Astrocyte (in vitro differentiated cells and primary cell): ENCODE measurements at places on chromosomes 12 and 14. TPM values are rescaled to one million over a fixed set of nuclear protein-coding genes. Genes with fewer than 3 reads are reported as not detected.

BIN2 gene
- total RNA-seq, result not detected in 2 replicates

NTF3 gene
- 8.9 and 9.6 TPM in 2 replicates for total RNA-seq

KRT83 gene
- not detected in 2 replicates for total RNA-seq

NRL gene
- 0.48 and 0.70 TPM in 2 replicates for total RNA-seq

SLC48A1 gene
- 17.7 and 23.8 TPM in 2 replicates for total RNA-seq

POTEG gene
- total RNA-seq, result not detected in 2 replicates

AHSA1 gene
- 157 and 177 TPM in 2 replicates for total RNA-seq

APOF gene
- total RNA-seq, result not detected in 2 replicates

ASPG gene
- total RNA-seq, result 0.10 TPM in 1 of 2 replicates, not detected in the other

MYBPC1 gene
- total RNA-seq, result 0.31 TPM in 1 of 2 replicates, not detected in the other

CLEC2A gene
- 0.84 and 2.0 TPM in 2 replicates for total RNA-seq

DNA sequence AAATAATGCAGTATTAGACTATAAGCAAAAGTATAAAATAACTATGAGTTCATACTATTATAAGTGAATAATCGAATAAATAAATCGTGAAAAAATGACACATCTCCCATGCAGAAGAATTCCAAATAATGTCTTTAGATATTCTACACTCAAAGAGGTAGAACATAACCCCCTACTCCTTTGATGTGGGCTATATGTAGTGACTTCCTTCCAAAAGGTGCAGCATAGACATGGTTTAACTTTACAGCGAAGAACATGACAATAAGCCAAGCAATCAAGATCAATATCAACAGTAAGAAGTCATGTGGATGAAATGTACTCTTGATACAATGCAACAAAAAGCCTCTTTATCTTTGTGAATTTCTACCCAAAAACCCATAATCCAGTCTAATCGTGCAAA is 46.0 kb upstream of the HIF1A start:
- no peak for DNase-seq

DNA sequence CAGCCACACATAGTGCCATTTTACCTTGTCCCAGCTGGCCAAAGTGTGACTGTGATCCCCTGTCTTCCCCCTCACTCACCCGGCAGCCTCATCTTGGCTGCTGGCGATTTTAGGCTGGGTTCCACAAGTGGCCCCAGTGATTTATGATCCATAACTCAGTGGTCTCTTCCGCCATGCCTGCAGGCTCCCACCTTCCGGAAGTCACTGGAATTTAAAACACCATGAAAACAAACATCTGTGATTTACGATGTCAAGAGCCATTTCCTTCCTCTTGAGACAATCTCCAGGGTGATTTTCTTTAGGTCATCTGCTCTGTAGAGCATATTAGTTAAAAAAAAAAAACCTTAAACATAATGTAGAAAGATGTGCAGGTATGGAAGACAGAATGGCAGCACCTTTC is 282.3 kb downstream of the CACNA1C start:
- DNase-seq, result no peak

DNA sequence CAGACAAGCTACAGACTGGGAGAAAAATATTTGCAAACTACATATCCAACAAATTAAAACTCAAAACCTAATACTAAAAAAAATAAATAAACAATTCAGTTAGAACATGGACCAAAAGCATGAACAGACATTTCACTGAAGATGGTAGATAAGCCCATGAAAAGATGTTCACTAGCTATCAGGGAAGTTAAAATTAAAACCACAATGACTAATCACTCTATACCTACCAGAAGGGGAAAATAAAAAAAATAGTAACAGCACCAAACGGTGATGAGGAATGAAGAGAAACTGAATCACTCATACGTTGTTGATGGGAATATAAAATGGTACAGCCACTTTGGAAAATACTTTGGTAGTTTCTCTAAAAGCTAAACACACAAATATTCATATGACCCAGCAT is 31.1 kb upstream of the DHRS7 start:
- no peak for DNase-seq

- no peak for DNase-seq
Measured at GRCh38 chr12:91492648-91493047, 310.0 kb upstream of the DCN start.

DNA sequence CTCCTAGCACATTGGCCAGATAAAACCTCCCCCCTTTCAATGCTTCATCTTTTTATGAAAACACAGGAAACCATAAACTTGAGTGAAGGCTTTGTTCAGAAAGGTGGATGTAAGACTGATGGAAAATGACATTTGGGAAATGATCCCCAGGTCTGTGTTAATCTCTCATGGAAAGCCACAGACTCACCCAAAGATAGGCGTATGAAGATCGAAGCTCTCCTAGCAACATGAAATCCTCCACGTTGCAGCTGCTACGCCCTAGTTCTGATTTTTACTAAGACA is 63.4 kb upstream of the PTGR2 start:
- no peak for DNase-seq

DNA sequence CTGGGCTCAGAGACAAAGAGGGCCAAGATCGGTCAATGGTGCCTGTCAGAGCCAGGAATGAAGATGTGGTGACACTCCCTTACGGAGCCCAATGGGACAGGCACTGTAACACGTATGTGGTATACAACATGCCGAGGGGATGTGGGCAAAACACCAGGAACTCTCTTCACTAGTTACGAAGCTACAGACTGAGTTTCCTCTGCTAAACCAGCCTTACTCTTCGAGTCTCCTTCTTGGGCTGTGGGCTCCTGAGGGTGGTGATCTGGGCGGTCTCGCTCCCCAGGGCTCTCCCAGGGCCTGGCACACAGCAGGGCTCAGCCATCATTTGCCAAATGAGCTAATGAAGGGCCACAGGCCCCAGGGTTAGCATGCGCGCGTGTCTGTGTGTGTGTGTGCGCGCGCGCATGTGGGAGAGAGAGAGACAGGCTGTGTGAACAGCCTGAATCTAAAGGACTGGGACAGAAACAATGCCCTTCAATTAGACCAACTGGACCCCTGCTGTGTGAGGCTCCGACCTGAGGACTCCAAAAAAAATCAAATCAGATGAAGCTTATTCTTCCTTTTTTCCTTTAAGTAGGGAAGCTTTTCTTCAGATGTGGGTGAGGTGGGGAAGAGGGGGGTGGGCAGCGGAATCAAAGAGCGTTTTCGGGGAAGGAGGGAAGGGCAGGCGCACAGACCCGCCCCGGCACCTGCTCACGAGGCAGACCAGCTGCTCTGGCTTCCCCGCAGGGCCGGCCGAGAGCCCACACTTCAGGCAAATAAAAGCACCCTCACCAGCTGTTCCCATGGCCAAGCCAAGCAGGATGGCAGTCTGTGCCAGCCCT is 42.5 kb downstream of the CCDC88C start:
- no peak for DNase-seq

- no peak for DNase-seq
Measured at GRCh38 chr14:65686761-65687160, 274.2 kb downstream of the FUT8 start.

- peak; percentile 12 for DNase-seq
Measured at GRCh38 chr12:3777206-3777809, 24.4 kb upstream of the CRACR2A start.

- peak; percentile 76 for DNase-seq
Measured at GRCh38 chr14:49946320-49947141, 53.6 kb downstream of the ARF6 start.

- DNase-seq, result no peak
Measured at GRCh38 chr14:76736514-76736913, 24.8 kb upstream of the VASH1 start.

- no peak for DNase-seq
Measured at GRCh38 chr14:60485598-60486251, at the start of gene C14orf39. C14orf39 (minus strand) TSS chr14:60486063; CDS start chr14:60485078, 985 bp downstream.

DNA sequence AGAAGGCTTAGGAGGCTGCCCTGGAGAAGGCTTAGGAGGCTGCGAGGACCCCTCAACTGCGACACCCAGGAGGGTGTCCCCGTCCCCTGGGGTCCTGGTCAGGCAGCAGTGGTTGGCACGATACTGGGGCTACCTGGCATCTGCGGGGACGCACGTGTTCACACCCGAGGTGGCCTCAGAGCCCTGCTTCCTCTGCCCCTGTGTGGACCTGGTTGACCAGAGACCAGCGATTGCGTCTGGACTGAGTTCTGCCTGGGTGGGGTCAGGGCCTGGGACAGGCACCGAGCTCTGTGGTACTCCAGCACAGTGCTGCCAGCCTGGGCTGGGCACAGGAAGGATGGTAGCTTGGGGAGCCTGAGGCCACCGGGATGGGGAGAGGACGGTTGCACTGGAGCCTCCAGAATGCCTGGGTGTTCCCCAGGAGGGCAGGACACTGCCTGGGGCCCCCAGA is 735 bp downstream of the ASPG start:
- DNase-seq, result no peak

DNA sequence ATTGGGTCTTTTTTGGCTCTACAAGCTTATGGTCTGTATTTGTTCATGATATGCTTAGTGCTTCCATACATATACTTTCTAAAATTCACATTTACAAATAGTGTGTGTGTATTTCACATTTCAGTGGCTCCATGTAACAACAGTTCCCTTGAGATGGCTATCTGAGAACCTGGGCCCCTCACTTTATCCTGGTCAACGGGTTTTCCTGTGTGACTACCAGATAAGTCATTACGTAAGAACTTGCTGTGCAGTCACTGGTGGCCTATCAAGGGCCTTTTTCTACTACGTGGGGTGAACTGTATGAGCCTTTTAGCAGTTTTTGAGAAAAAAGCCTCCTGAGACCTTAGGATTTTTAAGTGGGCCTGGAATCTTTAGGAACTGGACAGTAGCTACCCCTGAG is 454.1 kb downstream of the PCNX1 start:
- DNase-seq, result peak; percentile 32

DNA sequence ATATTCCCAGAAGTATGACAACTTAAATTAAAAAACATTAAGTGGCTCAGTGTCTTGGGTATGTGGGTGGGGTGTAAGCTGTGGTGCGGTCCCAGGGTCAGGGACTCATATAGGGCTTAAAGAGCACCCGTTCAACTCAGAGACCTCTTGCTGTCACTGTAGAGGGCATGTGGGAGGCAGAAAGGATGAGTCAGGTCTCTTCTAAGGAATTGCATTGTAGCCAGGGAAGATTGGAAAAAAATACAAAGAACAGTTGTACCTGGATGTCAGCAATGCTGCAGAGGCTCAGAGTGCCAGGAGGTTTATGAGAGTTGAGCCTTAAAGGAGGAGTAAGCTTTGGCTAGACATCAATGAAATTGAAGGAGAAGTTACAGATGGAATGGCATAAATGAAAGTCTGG is 104.1 kb downstream of the MYRFL start:
- peak; percentile 42 for DNase-seq

DNA sequence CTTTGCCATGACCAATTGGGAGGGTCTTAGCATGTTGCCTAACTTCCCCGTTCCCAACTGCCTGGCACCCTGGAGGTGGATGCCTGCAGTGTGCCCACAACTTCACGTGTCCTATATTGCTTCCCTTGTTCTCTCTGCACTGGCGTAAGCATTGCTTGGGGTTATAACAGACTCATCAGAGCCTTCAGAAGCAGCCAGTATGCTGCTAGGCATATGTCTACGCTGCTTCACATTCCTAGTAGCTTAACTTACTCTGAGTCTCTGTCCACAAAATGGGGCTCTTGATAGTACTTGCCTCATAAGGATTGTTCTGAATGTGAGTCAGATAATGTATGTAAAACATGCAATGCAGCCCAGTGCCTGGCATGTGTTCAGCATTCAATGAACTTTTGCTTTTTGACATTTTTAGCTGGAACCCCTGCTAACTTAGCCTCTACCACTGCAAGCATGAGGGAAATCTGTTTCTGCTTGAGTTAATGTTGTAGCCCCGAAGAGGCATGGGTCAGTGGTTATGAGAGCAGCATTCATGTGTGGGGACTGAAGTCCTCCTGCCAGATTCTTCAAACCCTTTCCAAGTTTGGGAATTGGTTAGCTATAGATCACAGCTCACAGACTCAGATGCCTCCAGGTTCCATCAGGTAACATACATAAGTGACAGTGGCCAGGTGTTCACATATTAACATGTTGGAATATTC is 2.8 kb downstream of the SLC5A8 start:
- DNase-seq, result no peak

DNA sequence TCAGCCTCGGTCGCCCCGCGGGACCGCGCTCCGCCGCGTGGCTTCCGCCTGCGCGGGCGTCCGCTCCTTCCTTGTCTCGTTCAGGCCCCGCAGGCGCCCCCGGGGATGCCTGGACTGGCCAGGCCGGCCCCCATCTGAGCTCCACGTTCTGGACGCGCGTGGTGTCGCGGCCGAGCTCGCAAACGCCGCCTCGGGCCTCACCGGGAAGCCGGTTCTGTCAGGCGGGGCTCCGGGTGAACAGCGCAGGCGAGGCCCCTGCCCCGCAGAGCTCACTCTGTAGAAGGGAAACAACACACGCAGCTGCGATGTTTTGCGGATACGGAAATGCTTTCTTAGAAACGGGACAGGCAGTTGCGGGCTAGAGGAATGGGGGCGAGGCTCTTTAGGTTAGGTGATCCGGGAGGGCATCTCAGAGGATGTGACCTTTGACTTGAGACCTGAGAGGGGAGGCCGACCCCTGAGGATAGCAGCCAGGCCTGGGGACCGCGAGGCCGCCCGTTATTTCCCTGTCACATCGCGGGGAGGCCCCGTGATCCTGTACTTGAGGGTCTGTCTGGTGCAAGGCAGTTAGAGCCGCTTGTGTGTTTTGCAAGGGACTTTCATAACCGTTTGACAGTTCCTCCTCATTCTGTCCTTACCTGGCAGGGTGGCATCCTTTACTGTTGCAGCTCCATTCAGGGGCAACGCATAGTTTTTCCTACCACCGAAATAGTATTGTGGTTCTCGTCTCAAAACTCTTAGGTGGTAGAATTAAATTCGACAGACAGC is 584 bp downstream of the VRK1 start:
- no peak for DNase-seq

- no peak for DNase-seq
Measured at GRCh38 chr12:56229916-56230431, at the start of gene SLC39A5. SLC39A5 (plus strand) TSS chr12:56230051; CDS start chr12:56231275, 1,224 bp downstream.

- peak; percentile 67 for DNase-seq
Measured at GRCh38 chr14:56422703-56423213, 156.8 kb upstream of the TMEM260 start.

- peak; percentile 1 for DNase-seq
Measured at GRCh38 chr12:75099210-75099609, 110.4 kb downstream of the KCNC2 start.

DNA sequence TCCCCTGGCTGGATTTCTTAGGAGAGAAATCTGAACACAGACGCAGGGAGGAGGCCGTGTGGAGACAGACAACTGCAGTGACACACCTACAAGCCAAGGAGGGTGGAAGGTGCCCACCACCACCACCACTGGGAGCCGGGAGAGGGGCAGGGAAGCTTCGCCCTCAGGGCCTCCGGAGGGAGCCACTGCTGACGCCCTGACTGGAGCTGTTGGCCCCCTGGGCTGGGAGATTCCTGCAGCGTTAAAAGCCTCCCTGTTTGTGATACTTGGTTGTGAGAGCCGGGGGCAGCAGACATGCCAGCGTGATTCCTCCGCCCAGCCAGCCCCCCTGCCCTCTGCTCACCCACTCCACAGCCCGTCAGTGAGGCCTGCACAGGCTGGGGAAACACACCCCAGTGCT is 72.0 kb downstream of the CHGA start:
- DNase-seq, result no peak

DNA sequence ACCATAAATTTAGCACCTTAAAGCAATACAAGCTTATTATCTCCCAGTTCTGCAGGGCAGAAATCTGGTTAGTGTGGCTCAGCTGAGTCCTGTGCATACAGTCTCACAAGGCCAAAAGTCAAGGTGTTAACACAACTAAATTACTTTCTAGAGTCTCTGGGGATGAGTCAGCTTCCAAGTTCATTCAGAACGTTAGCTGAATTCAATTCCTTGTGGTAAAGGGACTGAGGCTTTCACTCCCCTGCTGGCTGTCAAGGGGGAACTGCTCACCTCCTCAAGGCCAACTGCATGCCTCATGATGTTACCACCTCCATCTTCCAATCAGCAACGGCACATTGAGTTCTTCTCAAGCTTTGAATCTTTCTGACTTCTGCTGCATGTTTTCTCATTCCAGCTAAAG is 27.6 kb downstream of the EML5 start:
- peak; percentile 78 for DNase-seq

- peak; percentile 96 for DNase-seq
Measured at GRCh38 chr12:28710882-28711281, 438.2 kb upstream of the FAR2 start.
